ENCODE measurements at places on chromosomes 12 and 14.

DNA sequence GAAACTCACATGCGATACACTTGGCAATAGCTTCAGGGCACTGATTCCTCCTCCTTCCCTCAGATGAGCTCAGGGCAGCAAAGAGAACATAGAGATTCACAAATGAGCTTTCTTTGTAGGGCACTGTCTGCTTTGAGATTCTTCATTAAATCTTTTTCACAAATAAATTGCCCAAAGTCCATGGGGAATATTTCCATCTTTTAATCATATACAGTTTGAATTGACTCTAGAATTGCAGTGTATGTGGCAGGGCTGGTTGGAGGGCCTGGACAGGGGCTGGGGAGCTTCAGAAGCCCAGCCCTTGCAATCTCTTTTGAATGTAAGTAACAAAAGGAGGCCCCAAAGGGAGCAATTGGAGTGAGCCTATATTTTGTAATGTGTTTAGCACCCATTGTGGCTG lies 197.5 kb downstream of the NOVA1 start:
- DNase-seq: no peak

DNA sequence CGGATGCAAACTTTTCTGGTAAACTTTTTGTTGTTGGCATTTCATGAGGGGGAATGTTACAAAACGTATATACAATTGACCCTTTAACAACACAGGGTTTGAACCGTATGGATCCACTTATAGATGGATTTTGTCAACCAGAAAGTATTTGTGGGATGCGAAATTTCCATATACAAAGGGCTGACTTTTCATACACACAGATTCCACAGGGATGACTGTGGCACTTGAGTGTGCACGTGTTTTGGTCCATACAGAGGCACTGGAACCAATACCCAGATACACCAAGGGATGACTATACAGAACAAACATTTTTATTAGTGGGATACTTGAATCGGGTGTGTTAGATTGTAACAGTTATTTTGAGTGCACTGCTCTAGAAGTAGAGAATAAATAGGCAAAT lies 29.8 kb upstream of the CCT2 start:
- DNase-seq: no peak

- DNase-seq: no peak
Measured at GRCh38 chr12:22332202-22332601, 2.3 kb downstream of the ST8SIA1 start.

DNA sequence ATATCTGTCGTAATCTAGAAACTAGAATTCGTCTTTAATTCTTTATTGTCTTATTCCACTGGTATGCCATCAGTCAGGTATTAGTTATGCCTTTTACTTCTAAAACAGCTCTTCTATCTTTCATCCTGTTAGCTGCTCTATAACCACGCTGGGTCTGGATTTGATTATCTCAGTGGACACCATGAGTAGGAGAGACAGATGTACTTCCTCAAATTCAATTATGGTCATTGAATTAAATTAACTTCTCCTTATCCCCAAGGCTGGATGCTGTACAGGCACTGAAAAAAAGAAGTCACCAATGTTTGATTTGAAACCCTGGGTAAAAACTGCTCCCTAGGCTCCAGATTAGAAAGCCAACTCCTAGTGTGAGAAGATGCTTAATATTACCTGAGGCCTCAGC lies 107.3 kb downstream of the PIK3C2G start:
- DNase-seq: no peak

- no peak for DNase-seq
Measured at GRCh38 chr12:75837700-75838099, 193.9 kb downstream of the PHLDA1 start.

GRCh38 chr14:79600406-79600805 lies 610.9 kb downstream of the DIO2 start:
- DNase-seq: no peak

DNA sequence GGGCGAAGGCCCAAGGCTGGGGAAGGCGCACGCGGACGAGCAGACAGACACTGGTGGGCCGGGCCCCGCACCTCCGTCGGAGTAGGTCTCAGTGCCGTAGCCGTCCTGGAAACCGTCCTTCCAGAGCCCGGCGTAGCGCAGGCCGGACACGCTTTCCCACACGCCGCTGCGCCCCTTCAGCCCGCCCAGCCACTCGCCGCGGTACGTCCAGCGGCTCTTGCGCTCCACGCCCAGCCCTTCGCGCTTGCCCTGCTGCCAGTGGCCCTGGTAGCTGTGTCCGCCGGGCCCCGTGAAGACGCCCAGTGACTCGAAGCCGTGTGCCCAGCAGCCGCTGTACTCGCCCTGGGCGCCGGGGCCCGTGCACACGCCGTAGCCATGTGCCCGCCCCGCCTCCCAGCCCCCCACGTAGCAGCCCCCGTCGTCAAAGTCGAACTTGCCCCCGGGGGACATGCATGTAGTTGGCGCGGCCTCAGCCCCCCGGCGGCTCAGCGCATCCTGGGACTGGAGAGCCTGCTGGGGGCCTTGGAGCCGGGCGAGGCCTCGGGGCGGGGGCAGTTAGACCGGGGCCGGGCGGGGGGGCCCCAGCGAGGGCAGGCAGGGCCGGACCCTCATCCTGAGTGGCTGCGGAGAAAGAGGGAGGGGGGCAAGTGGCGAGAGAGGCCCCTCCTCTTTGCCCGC lies 1.4 kb downstream of the JPH4 start:
- no peak for DNase-seq

DNA sequence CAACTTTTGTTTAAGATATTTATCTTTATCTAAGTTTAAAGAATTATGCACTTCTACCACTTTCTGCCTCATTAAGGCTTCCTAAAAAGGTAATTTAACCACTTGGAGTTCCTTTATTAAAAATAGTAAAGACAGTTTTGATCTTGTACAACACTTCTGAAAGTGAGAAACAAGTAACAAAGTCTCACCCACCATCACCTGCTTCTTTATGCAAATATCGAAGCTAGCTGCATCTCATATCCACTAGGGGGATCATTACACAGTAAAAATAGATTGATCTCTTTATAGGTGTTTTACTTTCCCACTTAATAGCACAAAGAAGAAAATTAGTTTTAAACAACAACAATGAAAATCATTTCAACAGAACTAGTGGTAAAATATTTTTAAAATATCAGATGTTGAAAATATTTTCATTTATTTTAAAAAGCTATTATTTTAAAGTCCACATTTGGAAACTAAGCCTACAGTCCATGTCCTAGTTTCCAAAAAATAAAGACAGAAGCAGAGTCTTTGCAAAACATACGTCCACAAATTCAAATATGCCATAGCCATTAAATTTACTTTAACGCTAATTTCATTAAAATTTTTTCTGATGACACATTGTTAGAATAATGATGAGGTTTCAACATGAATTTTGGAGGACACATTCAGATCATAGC lies 160.0 kb upstream of the SOX5 start:
- DNase-seq: no peak

- no peak for DNase-seq
Measured at GRCh38 chr12:57173089-57173488, 25.7 kb upstream of the LRP1-AS start.

GRCh38 chr14:54698501-54698900 lies 131.6 kb downstream of the SAMD4A start:
- no peak for DNase-seq

DNA sequence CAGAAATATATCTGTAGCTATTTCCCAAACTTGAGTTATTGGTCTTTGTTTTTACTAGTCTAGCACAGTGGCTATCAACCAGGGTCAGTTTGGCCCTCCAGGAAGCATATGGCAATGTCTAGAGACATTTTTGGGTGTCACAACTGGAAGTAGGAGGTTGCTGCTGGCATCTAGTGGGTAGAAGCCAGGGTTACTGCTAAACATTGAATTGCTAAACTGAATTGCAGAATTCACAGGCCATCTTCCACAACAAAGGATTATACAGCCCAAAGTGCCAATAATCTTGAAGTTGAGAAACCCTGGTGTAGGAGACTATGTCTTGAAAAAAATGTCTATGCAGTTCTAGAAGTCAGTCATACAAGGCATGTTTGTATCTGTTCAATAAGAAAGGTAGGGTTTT lies 27.7 kb downstream of the ARHGAP5 start:
- DNase-seq: no peak

DNA sequence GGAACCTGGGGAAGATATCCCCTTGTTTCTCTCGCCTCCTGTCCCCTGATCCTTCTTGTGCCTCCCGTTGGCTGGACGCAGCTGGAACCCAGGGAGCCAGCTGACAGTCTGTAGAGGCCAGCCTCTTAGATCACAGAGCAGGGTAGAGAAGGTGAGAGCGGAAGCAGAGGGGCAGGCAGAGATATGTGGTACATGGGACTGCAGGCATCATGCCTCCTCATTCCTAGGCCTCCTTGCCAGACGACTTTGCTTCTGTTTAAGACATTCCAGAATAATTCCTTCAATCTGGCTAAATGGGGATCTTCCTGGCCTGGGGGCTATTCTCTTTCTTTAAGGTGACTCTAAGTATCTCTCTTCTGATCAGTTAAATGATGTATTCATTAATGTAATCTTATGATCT lies 89.4 kb upstream of the MAX start:
- no peak for DNase-seq

DNA sequence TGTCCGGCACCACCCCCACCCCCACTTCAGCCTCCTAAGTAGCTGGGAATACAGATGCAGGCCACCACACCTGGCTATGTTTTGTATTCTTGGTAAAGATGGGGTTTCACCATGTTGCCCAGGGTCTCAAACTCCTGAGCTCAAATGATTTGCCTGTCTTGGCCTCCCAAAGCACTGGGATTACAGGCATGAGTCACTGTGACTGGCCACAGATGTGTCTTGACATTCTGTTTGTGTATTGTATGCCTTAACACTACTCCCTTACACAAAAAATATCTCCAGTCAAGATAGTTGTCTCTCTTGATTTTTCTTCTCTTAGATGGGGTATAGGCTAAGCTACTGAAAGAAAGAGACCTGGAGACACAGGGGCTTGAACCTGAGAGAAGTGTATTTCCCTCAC lies 17.6 kb downstream of the CLEC14A start:
- DNase-seq: no peak

DNA sequence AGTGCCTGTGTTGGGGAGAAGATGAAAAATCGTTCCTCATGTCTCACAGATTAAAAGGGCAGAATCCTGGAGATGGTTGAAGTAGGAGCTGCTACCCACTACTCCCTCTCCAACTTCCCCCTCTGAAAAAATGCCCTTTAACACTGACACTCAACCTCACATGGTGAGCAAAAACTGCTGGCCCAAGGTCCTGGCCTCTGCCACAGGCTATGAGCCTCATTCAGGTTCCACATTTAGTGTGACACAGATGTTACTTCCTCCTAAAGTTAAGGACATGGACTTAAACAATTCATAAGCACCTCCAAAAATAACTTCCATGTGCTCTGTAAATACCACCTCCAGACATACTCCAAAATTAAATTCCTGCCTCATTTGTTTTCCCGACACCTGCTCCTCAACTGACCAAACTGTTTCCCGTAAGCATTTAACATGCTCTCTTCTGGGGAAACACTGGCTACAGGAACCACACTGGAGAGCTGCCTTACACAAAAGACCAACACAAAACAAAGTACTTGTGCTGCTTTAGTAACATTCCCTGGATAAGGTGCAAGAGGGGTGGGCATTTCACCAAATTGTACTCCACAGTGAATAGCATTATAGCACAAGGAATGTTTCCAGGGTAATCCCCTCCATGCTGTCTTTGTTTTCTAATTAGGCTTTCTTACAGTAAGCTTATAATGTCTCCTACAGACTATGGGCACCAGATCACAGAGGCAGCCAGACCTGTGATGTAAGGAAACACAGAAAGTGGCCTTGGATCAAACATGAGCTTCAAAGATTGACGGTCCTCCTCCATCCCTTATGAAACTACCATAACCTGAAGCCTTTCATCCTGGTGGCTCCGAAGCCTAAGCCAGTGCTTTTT lies 57.0 kb downstream of the PHLDA1 start:
- DNase-seq: no peak

GRCh38 chr12:21438643-21439042 lies 1.2 kb downstream of the PYROXD1 start:
- DNase-seq: no peak

DNA sequence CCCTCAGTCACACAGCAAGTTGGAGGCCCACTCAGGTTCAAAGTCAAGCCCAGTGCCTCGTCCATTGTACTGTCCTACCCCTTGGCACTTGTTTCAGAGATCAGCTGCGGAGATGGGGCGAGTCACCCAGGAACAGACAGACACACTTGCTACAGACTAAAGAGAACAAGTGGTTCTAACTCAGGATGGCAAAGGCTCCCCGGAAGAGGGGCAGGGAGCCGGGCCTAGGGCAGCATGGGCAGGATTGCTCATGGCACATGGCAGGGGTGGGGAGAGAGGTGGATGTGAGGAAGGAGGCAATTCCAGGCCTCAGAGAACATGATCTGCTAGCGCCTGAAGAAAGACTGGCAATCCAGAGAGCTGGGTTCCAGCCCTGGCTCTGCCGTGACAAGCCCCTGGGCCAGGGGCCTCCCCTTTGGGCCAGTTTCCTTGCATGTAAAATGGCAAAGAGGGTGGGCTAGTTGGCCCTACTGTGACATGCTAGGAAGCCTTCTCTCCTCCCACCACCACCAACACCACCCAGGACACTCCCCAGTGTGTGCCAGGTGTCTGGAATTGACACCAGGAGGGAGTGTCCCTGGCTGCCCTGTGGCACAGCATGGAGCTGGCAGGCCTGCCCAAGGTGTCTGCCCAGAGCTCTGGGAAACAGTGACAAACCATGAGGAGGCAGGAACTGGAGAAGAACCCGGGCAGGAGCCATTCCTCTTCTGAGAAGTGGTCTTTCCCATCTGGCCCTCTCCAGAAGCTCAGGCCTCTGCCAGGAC lies 24.0 kb upstream of the IRF2BPL start:
- no peak for DNase-seq

- no peak for DNase-seq
Measured at GRCh38 chr14:99424306-99424877, 56.3 kb downstream of the SETD3 start.

- no peak for DNase-seq
Measured at GRCh38 chr12:633731-634130, 29.5 kb downstream of the NINJ2 start.

DNA sequence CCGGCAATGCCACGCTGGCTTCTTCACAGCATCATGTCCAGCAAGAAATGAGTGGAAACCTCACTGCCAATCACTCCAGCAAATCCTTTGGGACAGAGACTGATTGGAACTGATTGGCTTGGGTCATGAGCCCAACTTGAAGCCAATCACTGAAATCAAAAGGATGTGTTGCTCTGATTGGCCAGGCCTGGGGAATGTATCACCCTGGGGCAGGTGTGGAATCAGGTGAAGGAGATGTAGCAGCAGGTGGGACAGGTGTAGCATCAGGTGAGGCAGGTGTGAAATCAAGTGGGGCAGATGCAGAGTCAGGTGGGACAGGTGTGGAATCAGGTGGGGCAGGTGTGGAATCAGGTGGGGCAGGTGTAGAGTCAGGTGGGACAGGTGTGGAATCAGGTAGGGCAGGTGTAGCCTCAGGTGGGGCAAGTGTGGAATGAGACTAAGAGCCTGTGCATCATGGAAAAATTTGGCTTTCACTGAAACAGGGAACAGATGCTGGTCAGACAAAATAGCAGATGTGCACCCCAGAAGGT lies 206.4 kb downstream of the SLC15A4 start:
- DNase-seq: no peak
